ENCODE measurements at places on chromosomes 5 and 9.

GRCh38 chr9:75183306-75183705 lies 95.0 kb downstream of the OSTF1 start:
- peaks cover 2% of the 10 kb centered on the region for H3K36me3 ChIP-seq
- DNase-seq: no peak
- no peak overlapping the region for H3K27ac ChIP-seq
- H3K4me3 ChIP-seq: no peak overlapping the region
- H3K4me1 ChIP-seq: peaks cover 6% of the 10 kb centered on the region

DNA sequence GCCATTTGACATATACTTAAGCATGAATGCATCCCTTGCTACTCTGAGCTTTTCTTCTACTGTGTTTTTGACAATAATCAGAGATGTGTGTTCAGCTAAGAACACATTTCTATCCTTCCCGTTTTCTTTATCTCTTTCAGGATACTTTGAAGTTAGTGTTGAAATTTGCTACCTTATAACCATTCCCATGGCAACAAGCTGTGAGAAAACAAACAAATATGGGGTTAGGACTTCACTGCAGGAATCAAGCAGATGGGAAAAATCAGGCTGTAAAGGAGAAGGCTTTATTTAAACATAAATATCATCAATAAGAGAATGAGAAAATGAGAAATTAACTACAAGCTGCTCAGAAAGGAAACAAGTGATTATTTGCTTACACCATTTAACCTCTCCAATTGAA lies 35.2 kb downstream of the ZCCHC9 start:
- no peak overlapping the region for H3K27ac ChIP-seq
- H3K4me3 ChIP-seq: no peak overlapping the region
- H3K4me1 ChIP-seq: no peaks in the 10 kb centered on the region
- H3K36me3 ChIP-seq: no peaks in the 10 kb centered on the region
- peaks cover 2% of the 10 kb centered on the region for H3K27me3 ChIP-seq
- no peak for DNase-seq

DNA sequence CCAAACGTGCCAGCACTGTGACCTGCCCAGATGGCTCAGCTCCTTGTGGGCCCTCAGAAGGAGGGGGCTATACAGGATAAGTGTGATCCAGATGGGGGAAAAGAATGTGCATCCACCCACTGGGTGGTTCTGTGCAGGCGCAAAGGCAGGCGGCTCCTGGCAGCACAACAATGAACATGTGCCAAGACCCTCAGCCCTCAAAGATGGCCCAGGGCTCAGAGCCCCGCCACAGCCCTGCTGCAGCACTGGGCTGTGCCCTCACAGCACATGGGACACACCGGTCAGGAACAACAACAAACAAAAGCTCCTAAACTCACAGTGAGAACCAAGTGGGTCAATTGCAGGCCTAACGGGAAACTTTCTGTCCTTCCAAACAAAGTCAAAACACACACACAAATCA lies 4.7 kb downstream of the SEMA4D start:
- peak overlapping the region; percentile 92 for H3K4me3 ChIP-seq
- H3K27me3 ChIP-seq: no peaks in the 10 kb centered on the region
- H3K36me3 ChIP-seq: peaks cover 60% of the 10 kb centered on the region
- peak overlapping the region; percentile 79 for H3K27ac ChIP-seq
- no peak for DNase-seq
- peaks cover 71% of the 10 kb centered on the region for H3K4me1 ChIP-seq

DNA sequence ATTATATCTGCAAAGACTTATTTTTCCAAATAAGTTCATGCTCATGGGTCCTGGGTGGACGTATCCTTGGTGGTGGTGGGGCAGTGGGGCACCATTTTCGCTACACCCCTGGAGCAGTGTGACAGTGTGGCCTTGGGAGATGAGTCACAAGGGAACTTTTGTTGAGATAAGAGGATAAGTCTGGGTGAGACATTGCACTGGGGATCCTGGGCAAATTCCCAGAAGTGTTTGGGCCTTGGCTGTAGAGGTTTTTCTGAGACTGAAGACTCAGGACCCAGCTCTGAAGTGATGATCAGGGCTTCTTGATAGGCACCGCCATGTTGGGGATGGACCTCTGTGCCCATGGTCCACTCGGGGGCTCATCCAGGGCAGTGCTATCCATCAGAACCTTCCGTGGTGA lies 149.4 kb downstream of the MACROH2A1 start:
- H3K36me3 ChIP-seq: no peaks in the 10 kb centered on the region
- no peak for DNase-seq
- H3K27ac ChIP-seq: no peak overlapping the region
